Naive thymus-derived CD4-positive, alpha-beta T cell (primary cell): ENCODE measurements at places on chromosomes 3 and 15.

DNA sequence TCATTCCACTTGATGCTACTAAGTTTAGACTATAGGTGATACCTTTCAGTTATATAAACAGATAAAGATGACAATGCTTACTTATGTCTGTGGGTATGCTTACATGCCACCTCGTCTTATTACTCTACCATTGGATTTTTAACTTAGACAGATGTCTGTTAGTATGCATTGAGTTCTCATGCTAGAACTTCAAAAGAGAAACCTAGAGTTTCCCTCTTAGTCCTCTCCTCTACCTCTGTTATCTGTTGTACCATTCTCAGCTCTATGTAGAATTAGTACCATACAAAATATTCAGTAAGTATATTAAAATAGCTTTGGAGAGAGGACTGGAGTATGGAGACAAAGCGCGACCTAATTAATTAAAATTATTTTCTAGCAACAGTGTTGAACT lies 111.3 kb downstream of the BBX start:
- H3K4me3 ChIP-seq = no peak overlapping the region
- H3K27me3 ChIP-seq = no peaks in the 10 kb centered on the region
- no peak for DNase-seq
- peaks cover 7% of the 10 kb centered on the region for H3K4me1 ChIP-seq

DNA sequence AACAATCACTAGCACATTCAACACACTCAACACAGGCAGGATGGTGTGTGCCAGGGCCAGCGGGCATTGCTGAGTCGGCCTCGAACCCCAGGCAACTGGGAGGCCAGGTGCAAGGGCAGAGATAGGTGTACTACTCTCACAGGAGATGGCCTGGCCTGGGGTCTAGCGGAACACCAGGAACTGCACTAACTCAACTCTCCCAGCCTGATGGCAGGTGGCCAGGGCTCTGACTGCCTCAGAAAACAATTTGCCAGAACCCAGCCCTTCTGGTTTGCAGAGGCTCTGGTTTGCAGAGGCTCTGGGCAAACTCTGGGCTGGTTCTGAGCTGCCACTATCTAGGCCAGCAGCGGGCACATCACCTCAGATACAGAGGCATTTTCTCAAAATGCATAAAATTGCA lies 229.2 kb upstream of the CHRNA7 start:
- no peaks in the 10 kb centered on the region for H3K36me3 ChIP-seq
- no peak overlapping the region for H3K27ac ChIP-seq
- no peak overlapping the region for H3K4me3 ChIP-seq

DNA sequence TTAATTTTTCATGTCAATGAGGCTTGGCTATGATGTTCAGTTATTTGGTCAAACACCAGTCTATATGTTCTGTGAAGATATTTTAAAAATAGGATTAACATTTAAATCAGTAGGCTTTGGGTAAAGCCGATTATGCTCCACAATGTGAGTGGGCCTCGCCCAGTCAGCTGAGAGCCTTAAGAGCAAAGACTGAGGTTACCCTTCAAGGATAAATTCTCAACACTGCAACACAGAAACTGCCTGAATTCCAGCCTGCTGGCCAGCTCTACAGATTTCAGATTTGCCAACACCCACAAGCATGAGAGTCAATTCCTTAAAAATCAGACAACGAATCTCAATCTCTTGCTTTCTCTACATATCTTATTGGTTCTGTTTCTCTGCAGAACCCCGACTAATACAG lies 188.3 kb downstream of the PLCH1 start:
- H3K27ac ChIP-seq = no peak overlapping the region
- peaks cover 11% of the 10 kb centered on the region for H3K4me1 ChIP-seq
- no peak overlapping the region for H3K4me3 ChIP-seq
- no peaks in the 10 kb centered on the region for H3K36me3 ChIP-seq
- DNase-seq = no peak

- DNase-seq = peak; percentile 48
- no peak overlapping the region for H3K27ac ChIP-seq
- no peaks in the 10 kb centered on the region for H3K36me3 ChIP-seq
- H3K4me3 ChIP-seq = no peak overlapping the region
- no peaks in the 10 kb centered on the region for H3K4me1 ChIP-seq
- H3K27me3 ChIP-seq = no peaks in the 10 kb centered on the region
Measured at GRCh38 chr3:120147072-120147871, 53.0 kb upstream of the GSK3B start.

DNA sequence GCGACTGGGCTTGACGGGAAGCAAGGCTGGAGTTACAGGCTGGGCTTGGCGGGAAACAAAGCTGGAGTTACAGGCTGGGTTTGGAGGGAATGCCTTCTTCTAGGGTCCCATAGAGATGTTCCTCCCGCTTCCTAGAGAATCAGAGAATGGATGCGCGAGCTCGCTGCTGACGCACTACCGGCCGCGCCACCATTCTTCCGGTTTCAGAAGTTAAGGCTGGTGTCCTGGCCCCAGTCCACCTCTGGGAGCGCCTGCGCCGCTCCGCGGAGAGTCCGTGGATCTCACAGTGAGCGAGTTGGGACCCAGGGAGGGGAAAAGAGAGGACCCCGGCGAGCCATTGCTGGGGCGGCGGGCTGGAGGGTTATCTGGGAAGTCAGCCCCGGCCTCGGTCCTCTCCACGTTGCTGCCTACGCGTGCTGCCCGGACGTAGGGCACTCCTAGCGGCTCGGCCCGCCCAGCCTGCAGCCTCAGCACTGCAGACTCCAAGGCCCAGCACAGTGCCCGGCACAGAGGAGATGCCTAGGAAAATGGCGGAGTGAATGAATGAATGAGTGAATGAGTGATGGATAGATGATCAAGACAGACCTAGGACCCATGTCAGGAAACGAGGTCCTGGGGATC lies at the start of gene ZNF502:
Gene ZNF502, plus strand, starts transcription at position 206 of the 621 bp plus-strand sequence. CDS start 7,602 bp downstream, outside the sequence.
- H3K36me3 ChIP-seq = no peaks in the 10 kb centered on the region
- no peaks in the 10 kb centered on the region for H3K4me1 ChIP-seq
- DNase-seq = peak; percentile 60
- H3K27ac ChIP-seq = peak within 1 kb of the TSS; percentile 44

DNA sequence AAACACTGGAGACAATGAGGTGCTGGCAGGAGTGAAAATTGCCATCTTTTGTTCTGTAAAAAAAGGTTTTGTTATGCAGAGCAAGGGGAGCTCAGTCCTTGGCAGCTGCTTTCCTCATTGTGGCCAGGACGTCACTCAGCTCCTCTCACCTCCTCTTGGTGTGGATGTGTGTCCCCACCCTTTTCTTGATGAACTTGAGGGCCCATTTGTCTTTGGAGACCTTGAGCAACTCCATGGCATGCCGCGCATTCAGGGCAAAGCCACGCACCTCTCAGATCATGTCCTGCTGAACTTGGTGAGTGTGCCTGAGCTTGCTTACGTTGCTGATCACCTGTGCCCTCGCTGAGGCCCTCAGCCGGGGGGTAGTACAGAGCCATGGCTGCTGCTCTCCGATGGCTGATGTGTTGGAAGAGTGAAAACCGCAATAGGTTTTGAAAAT lies 24.5 kb upstream of the BDH1 start:
- no peak overlapping the region for H3K4me3 ChIP-seq
- no peak for DNase-seq
- H3K27me3 ChIP-seq = no peaks in the 10 kb centered on the region
- H3K4me1 ChIP-seq = no peaks in the 10 kb centered on the region
- H3K36me3 ChIP-seq = no peaks in the 10 kb centered on the region
- H3K27ac ChIP-seq = no peak overlapping the region

DNA sequence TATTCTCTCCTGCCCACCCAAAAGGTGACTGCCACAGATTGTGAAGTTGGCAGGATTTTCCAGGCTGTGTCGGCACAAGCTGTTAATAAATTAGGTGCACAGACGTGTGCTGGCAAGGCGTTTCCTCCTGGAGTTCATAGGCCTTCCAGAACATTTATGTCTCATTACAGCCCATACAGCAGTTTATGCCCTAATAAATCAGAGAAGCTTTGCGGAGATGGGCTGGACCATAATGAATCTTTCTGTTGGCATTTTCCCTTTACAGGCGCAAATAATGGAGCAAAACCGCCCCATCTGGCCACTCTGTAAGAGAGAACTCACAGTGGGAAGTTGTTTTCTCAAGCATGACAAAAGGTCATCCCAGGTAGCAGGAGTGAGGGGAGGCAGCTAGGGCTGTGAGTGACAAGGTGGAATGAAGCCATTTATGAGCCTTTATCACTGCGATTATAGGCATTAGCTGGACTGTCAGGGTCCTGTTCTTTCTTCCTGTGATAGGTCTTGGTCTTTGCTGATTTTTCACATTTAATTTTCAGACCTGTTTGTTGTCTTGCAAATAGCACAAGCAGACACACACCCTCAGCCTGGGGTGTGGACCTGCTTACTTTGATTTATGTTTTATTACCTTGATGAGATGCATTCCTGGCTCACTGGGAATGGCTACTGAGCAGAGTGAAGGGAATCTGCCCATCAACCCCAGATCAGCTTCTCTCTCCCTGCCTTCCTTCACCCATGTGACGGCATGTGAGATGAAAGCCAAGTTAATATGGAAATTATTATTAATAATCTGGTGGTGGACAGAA lies 257.5 kb downstream of the LRTM1 start:
- no peaks in the 10 kb centered on the region for H3K27me3 ChIP-seq
- H3K36me3 ChIP-seq = no peaks in the 10 kb centered on the region
- H3K27ac ChIP-seq = no peak overlapping the region
- no peak for DNase-seq
- H3K4me1 ChIP-seq = no peaks in the 10 kb centered on the region

DNA sequence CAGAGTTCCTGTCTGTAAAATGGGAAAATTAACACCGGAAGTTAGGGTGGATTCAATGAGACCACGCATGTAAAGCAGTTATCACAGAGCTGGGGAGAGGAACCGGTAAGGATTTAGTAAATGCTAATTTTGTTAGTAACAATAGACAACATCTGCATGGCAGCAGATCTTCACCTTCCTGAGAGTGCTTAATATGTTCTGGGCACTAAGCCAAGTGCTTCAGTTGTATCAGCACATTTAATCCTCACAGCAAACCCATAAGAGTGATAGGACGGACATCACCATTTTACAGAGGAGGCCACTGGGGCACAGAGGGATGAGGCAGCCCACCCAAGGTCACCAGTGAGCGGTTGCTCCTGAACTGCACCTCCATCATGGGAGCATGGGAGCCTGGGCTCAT lies 189.4 kb downstream of the WNT5A start:
- H3K4me3 ChIP-seq = no peak overlapping the region
- no peak for DNase-seq
- H3K27me3 ChIP-seq = no peaks in the 10 kb centered on the region

GRCh38 chr3:185253645-185254410 lies at the start of gene EHHADH:
Gene EHHADH, minus strand, starts transcription at chr3:185254049. Its CDS starts 27 bp downstream, at chr3:185254022.
- peak within 1 kb of the TSS; percentile 57 for H3K27ac ChIP-seq
- DNase-seq = peak; percentile 40
- H3K27me3 ChIP-seq = no peaks in the 10 kb centered on the region
- H3K4me3 ChIP-seq = peak within 1 kb of the TSS; percentile 64

GRCh38 chr15:74960286-74960685 lies 3.7 kb upstream of the RPP25 start:
- H3K27ac ChIP-seq = no peak overlapping the region
- H3K4me3 ChIP-seq = no peak overlapping the region
- peaks cover 17% of the 10 kb centered on the region for H3K4me1 ChIP-seq
- peaks cover 9% of the 10 kb centered on the region for H3K27me3 ChIP-seq
- DNase-seq = no peak

DNA sequence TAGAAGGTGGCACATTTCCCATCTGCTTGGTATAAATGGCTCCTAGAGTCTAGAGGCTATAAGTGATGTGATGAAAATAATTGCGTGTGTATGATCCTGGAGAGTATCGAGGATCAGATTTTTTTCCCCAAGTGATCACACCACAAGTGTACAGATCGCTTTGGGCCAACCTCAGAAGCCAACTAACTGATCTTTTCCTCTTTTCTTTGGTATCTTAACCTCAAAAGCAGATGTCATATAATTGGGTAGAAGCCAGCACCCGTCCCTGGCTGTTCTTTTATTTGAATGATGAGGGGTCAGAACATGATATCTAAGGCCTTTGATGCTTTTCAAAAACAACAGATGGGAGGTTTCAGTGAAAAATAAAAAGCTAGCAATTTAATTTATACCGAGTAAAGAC lies 3.3 kb downstream of the P2RY14 start:
- H3K4me3 ChIP-seq = no peak overlapping the region
- H3K36me3 ChIP-seq = no peaks in the 10 kb centered on the region
- H3K4me1 ChIP-seq = peaks cover 21% of the 10 kb centered on the region

DNA sequence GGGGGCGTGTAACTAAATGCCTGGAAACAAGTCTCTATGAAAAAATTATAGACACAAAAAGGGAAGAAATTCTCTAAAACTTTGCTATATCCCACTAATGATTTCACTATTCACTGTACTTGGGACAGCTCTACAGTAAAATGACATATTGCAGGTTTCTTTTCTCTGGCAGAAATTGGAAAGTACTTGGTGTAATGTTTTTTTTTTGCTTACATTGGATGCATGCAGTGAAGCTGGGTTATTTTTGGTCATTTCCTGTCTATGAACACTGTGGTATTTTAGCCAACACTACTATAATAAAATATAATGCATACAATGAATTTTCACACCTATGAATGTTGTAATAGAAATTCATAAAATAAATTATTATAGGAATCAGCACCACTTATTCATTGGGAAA lies 109.7 kb downstream of the LRRC49 start:
- H3K27me3 ChIP-seq = no peaks in the 10 kb centered on the region
- H3K27ac ChIP-seq = no peak overlapping the region
- no peaks in the 10 kb centered on the region for H3K4me1 ChIP-seq
- no peaks in the 10 kb centered on the region for H3K36me3 ChIP-seq

DNA sequence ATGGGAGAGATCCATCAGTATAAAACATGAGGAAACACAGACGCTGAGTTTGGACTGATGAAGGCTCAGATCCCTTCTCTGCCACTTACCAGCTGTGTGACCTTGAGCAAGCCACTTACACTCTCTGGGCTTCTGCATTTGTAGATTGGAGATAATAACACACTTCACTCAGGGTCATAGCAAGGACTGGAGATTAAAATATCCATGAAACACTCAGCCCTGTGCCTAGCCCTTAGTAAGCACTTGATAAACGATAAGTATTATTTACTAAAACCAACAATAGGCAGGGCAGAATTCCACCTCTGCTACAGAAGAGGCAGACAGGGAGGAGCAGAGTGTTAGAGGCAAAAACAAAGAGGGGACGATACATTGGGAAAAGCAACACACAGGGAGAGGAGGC lies 420.5 kb upstream of the WNT5A start:
- no peak overlapping the region for H3K27ac ChIP-seq
- no peaks in the 10 kb centered on the region for H3K27me3 ChIP-seq
- H3K4me1 ChIP-seq = no peaks in the 10 kb centered on the region
- no peaks in the 10 kb centered on the region for H3K36me3 ChIP-seq
- no peak for DNase-seq

DNA sequence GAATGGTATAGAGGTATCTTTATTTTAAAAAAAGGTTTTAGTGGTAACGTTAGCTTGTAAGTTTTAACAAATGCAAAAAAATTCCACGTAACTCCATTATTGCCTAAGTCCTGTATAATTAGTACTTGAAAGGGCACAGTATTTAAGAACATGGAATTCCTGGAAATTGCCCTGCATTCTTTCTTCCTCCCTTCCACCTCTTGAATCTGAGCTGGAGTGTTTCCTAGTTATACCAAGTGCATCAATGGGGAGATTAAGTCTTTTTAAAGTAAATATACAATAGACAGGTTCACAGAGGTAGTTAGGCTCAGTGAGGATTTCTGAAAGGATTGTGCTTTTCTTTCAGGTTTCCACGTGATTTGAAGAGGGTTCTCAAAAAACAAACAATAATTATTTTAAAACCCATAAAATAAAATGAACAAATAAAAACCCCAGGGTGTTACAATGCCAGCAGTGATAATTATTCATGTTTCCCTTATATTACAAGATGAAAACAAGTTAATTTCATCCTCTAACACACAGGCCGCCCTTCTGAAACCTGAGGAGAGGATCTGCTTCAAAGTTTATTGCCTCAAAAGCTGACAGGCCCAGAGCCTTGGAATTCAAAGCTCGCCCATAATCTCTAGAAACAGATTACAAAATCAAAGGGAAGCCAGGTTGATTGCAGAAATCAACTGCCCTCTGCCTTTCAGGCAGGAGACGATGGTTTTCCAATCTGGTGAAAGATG lies 128.8 kb upstream of the LMOD3 start:
- H3K4me1 ChIP-seq = no peaks in the 10 kb centered on the region
- H3K27ac ChIP-seq = no peak overlapping the region
